Aorta (tissue), 5 donors: ENCODE measurements at places on chromosomes 5 and 9. TPM values are rescaled to one million over a fixed set of nuclear protein-coding genes. Genes with fewer than 3 reads are reported as not detected.

DNA sequence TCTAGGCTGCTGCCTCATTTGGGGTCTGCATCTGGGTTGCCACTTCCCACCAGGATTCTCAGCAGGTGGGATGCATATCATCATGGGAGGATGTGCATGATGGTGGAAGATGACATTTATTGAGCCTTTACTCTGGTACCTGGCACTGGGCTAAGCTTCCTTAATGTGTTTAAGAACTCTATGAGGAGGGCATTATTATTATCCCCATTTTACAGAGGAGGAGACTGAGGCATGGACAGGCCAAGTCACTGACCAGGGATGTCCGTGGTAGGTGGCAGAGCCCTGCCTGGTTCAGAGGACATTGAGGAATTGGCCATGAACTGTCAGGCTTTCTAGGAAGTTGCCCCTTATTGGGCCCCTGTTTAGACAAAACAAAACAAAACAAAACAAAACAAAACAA, 31.1 kb upstream of the TIFAB start:
- no peak for DNase-seq

GRCh38 chr5:69224520-69224919, 10.2 kb upstream of the CDK7 start:
- no peak for DNase-seq

GRCh38 chr5:138762110-138762509, 8.9 kb downstream of the CTNNA1 start:
- no peak for DNase-seq

DNA sequence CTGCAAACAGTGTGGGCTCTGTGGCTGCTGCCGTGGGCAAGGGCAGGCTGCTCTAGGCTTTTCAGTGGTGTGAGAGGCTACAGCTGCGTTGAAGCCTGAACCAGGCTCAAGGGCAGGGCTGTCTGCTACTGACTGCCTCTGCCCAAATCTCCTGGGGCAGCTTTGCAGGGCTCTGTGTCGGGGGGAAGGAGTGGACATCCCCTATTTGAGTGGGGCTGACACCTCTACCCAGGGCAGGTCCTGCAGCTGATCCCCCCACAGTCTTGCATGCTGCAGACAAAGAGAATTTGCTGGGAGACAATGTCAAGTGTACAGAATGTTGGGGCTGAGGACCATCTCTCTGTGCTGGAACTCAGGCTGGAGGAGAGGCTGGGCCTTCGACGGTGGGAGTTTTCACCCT, 240.2 kb downstream of the PBX3 start:
- DNase-seq, result no peak

DNA sequence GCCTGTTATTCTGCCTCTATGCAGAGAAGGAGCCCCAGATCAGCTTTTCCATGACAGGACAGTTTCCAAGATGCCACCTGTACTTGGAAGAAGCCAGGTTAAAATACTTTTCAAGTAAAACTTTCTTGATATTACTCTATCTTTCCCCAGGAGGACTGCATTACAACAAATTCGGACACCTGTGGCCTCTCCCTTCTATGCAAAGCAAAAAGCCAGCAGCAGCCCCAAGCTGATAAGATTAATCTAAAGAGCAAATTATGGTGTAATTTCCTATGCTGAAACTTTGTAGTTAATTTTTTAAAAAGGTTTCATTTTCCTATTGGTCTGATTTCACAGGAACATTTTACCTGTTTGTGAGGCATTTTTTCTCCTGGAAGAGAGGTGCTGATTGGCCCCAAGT, 301 bp upstream of the IL4 start:
- no peak for DNase-seq

DNA sequence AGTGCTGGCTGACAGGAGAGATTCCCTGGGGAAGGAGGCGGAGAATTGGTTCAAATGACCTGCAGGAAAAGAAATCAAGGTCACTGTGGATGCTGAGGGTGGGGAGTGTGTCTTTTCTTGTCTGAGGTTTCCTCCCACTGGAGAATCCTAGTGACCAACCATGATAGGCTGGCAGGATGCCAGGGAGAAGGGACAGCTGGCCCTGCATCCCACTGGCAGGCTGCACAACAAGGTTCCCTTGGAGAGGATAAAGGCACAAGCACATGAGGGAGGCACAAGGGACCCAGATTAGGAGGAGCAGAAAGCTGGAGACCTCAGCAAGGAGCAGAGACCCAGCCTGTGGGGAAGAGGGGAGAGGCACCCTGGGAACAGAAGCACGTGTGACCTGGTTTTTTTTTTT, 11.4 kb upstream of the ZDHHC12 start:
- DNase-seq, result no peak

DNA sequence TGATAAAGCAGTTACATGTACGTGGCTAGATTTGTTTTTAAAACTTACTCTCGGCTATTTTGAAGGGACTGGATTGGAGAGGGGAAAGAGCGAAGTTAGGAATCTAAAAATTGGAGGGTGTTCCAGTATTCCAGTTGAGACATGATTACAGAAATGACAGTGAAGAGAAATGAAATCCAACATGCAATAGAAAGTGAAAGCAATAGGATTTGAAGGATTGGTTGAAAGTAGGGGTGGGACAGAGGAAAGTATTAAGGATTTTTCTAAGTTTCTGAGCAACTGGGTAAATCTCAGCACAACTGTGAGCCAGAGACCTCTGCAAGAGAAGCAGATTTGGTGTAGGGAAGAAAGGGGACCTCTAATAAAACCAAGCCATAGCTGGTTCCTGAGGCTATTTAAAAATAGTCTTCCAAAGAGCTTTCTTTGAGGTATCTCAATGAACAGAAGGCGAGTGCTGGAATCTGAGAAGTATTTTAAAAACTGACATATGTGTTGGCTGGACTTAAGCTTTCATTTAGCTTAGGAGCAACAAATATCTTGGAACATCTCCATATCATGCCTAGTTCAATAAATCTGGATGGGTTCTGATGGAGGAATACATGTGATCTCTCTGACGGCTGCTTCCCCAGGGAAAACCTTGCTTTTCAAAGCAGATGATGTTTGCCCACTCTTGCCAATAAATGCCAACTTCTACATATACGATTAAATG, 110.4 kb upstream of the IFNK start:
- no peak for DNase-seq

The SLC36A3 gene
- not detected for total RNA-seq

The SLC35D2 gene
- 22.0 TPM for total RNA-seq

The IL5 gene
- not detected for total RNA-seq

The SLC4A9 gene
- not detected for total RNA-seq

The ST8SIA4 gene
- 19.7 TPM for total RNA-seq
